ENCODE measurements at places on chromosomes 5 and 9.

- DNase-seq, result no peak
Measured at GRCh38 chr5:113027015-113027414, 50.4 kb downstream of the DCP2 start.

- DNase-seq, result peak; percentile 75
Measured at GRCh38 chr5:77426670-77427069, 65.4 kb downstream of the WDR41 start.

GRCh38 chr5:9820691-9821449, 190.7 kb upstream of the TAS2R1 start:
- peak; percentile 67 for DNase-seq

GRCh38 chr9:91162784-91163443, 198.8 kb downstream of the AUH start:
- DNase-seq, result no peak

GRCh38 chr5:110879675-110880074, 140.9 kb downstream of the SLC25A46 start:
- DNase-seq, result no peak

DNA sequence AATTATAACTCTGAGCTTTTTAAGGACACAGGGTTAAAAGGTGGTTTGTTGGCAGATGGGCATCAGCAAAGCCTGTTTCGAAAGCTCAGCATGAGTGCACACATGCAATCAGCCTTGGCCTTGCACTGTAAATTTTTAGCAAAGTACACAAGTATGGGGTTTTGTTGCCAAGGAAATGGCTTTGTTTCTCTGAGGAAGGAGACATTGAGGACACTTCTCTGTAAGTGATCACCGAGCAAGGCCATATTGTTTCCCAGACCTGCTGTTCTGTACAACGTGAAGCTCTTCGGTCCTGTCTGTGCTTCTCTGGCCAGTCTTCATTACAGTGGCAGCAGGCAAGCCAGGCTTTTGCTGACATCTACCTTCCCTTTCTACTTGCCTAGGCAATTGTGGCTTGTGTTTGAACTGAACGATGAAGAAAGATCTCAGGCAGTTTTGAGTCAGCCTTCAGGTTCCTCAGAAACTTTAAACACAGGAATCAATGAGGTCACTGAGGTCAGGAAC, 27.9 kb upstream of the GLRX start:
- DNase-seq, result no peak

DNA sequence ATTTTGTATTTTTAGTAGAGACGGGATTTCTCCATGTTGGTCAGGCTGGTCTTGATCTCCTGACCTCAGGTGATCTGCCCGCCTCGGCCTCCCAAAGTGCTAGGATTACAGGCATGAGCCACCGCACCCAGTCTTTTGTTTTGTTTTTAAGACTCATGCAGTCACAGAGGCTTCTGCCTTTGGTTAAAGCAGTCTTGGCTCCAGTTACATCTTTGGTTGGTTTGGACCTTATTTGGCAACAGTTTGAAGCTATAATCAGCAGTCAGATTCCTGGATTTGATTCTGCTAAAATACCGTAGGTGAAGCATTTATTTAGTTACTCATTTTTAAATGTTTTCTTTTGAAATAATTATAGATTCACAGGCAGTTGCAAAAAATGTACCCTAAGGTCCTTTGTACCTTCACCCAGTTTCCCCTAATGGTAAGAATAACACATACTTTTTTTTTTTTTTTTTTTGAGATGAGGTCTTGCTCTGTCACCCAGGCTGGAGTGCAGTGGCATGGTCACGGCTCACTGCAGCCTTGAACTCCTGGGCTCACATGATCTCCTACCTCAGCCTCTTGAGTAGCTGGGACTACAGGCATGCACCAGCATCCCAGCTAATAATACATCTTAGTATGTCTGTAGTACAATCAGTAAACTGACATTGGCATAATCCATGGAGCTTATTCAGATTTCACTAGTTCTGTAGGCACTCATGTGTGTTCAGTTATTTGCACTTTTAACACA, 15.7 kb downstream of the USP20 start:
- DNase-seq, result peak; percentile 37

GRCh38 chr9:136363106-136363948, at the start of gene DNLZ:
TSS of gene DNLZ (minus strand) at chr9:136363744. CDS start at chr9:136363714, 30 bp downstream.
- peak; percentile 97 for DNase-seq

DNA sequence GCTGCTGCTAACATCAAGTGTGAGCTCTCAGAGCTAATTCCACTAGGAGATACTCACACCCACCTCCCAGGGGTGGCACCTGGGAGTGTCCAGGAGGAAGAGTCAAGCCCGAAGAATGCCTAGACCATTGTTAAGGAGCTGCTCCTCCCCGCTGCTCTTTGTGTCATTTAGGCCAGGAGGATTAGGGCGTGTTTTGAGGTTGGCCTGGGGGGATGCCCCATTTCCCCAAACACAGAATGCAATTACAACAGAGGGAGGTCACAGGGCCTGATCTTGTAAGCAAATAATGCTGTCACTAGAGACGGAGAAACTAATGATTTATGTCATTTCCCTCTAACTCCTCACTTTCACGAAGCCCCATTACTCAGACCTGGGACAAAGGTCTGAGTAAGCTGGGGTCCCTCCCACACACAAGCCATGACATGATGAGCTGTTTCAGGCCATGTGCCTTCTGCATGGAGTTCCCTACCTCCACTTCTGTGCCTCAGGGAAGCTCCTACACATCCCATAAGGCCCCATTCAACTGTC, 312.5 kb downstream of the ACTL7B start:
- DNase-seq, result no peak

GRCh38 chr5:77077829-77078176, 9.3 kb downstream of the ZBED3 start:
- DNase-seq, result no peak

GRCh38 chr5:104186100-104186499, 623.5 kb upstream of the NUDT12 start:
- DNase-seq, result no peak

- peak; percentile 89 for DNase-seq
Measured at GRCh38 chr5:14064841-14065240, 78.3 kb upstream of the TRIO start.

DNA sequence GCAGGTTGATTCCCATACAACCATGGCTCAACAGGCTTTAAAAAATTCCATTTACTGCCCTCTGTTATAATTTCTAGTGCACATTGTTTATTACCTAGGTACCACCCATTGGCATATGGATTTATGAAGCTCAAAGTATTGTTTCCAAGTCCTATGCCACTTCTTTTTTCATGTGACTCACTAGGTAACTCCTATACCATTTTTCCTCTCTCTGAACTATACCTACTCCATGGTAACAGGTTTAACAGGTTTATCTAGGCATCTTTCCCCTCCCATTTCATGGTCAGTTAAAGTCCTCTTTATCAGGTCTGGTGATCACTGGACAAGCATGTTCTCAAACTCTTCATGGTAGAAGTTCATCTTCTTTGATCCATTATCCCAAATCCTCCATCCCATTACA, 49.6 kb upstream of the ABCA1 start:
- no peak for DNase-seq

- DNase-seq, result peak; percentile 33
Measured at GRCh38 chr9:71719562-71719961, 48.8 kb downstream of the CEMIP2 start.

DNA sequence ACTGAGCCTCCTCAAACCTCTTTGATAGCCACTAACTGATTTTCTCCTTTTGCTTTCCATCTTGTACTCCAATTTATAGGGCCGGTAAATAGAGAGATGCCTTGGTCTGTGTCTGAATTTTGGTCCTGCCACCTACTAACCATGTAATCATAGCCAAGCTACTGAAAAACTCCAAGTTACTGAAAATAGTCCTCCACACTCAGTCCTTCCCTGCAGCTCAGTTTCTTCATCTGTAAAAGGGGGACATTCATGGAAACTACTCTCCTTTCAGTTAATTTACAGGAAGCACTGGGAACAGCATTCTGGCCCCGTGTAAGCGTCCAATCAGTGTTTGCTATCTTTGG, 30.0 kb upstream of the TGFBR1 start:
- no peak for DNase-seq

GRCh38 chr5:104345222-104346016, 782.8 kb upstream of the NUDT12 start:
- peak; percentile 4 for DNase-seq

DNA sequence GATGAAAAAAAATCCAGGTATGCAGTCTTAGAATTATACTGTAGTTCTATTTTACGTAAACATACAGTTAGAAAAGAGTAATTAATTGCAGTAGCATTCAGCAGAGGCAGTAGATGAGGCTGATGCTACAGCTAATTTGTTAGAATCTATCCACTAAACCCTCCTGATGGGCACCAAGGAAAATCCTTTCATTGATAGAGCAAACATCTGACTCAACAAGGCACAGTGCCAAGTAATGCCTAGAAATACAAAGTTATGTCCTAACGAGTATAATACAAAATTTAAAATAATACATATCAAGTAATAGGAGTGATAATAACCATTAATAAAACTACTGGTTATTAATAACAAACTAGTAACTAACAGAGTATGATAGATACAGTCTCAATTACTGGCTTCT, 9.0 kb downstream of the MOCS2 start:
- no peak for DNase-seq

DNA sequence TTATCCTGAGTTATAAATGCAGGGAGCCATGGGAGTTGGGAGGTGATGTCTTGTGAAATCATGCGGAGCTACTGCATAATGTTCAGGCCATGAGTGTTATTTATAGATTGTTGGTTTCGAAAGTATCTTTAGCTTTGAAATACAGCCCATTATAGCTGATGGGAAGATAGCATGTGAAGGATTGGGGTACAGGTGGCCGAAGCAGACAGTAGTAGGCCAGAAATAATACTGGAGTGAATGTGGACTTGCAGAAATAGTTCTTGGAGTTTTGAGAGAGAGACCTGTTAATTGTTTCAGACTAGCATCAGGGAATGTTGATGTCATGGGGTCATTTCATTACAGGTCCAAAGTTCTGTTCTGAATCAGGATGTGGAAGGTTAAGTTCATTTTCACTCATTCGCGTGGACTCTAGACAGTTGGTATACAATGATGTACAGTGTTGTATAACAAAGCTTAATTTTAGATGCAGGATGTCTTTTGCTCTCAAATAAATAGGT, 3.8 kb downstream of the ATP6V1G1 start:
- no peak for DNase-seq

DNA sequence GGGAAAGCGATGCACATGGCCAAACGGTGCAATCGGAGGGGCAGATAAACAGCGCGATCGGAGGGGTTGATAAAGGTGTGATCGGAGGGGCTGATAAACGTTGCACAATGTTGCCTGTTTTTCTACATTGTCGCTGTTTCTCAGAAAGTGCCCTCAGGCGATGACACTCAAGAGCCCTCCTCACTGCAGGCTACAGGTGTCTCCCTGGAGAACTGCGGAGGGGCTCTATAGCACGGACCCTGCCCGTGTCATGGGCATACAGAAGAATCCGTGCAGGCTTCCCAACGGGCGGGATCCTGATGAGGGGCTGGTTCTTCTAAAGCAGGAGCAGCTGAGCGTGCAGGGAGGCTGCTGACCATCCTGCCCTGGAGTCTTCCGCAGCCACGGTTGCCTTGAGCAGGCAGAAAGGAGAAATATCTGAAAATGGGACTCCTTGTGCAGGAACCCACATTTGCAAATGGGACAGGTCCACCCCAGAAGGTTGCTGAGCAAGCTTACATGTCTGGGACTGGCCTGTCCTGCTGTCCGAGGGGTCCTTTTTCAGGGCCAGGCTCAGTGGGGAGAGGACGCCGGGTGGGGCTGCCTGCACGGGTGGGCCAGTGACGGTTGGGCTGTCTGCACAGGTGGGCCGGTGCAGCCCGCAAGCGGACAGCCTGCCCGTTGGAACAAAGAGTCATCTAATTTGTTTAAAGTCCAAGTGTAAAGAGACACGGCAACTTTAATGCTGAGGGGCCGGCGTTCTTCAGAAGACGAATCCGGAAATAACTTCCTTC, 25.1 kb upstream of the LPCAT1 start:
- DNase-seq, result no peak

- peak; percentile 82 for DNase-seq
Measured at GRCh38 chr5:10192309-10192708, 57.4 kb downstream of the ATPSCKMT start.

DNA sequence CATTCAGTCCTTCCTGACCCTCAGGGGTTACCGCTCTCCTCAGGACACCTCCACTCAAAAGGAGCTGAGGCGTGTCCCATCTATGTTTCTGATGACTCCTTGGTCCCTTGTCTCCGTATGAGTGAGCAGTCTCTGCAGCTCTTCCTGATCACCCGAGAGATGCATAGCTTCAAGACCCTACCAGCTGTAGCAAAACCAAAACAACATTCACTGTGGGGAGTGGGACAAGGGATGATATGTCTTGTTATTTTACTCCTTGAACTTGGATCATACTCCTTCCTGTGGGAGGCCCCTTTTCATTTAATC, 14.4 kb downstream of the GLDC start:
- DNase-seq, result no peak

- DNase-seq, result no peak
Measured at GRCh38 chr5:80435476-80435875, 27.6 kb downstream of the ZFYVE16 start.

DNA sequence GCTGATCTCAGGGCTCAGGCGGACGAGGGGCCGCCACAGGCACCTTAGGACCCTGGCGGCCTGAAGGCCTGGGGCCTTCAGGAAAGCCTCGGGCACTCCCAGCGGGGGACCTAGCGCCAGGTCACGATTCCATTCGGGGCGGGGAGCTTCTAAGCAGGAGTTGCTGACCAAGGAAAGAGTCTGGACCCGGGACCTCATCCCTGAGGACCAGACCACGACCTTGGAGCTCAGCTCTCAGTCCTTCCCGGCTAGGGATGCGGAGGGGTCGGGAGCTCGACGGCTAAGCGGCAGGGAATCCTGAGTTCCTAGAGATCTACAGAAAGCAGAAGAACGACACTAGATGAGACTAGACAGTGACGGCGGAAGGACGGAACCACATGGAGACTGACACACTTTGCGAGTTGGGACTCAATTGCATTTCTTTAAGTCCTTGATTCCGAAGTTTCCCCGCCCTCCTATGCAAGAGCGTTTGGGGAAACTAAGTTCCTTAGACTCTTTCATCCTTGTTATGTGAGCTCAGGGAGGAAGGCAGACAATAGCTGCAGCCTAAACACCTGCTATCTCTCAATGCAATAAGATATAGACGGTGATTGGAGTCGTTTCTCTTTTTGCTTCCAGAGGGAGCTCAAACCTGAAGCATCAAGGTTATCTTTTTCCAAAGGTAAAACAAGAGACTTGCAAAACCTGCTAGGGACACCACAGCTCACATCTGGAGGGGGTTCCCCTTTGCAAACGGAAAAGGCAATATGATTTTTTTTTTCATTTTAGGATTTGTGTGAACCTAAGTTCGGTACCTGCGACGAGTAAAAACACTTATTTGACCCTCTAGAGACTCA, 9.7 kb downstream of the NR2F1-AS1 start:
- no peak for DNase-seq

- peak; percentile 63 for DNase-seq
Measured at GRCh38 chr5:122846051-122846550, 688 bp downstream of the SNX24 start.

DNA sequence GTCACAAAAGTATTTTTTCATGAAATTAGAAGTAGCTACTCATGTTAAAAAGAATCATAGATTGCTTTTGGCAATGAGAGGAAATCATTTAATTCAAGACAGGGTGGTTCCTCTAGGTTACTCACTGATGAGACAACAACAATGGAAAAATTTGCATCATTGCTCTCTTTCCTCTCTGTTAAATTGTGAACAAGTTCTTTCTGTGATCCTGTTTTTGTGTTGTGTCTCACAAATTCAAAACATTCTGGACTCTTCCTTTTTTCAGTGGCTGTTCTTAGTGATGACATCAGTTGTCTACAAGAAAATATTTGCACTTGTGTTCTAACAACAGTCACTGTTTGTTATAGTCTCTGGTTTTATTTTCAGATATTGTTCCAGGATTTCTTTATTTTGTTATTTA, 95.3 kb downstream of the XRCC4 start:
- DNase-seq, result no peak

- DNase-seq, result peak; percentile 75
Measured at GRCh38 chr5:172454358-172455086, at the start of gene SH3PXD2B. TSS of gene SH3PXD2B (minus strand) at chr5:172454525. CDS start at chr5:172454352, 173 bp downstream.

- no peak for DNase-seq
Measured at GRCh38 chr5:159210210-159210661, 883 bp upstream of the RNF145 start.
